ENCODE measurements at places on chromosomes 5 and 9.

- no peak for DNase-seq
These were observed 5.6 kb upstream of the RNF44 start for GRCh38 chr5:176542596-176543427.

DNA sequence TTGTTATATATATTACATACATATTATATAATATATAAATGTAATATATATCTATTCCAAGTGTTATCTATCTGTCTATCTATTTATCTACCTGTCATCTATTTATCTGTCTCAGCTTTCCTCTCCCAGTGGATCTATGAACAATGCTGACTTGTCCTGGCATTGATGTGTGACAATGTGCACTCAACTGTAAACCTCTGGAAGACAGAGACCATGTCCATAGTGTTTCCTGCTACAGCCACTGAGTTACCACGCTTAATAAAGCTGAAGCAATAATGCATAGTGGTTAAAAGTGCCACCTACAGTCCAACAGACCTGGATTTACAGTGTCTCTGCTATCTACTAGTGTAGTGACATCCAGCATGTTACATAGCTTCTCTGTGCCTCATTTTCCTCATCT is 57.2 kb upstream of the TMED7 start:
- DNase-seq: no peak

GRCh38 chr5:7529880-7530279 is 133.9 kb downstream of the ADCY2 start:
- no peak for DNase-seq

GRCh38 chr5:180553530-180553929 is 37.8 kb downstream of the SCGB3A1 start:
- DNase-seq: no peak

DNA sequence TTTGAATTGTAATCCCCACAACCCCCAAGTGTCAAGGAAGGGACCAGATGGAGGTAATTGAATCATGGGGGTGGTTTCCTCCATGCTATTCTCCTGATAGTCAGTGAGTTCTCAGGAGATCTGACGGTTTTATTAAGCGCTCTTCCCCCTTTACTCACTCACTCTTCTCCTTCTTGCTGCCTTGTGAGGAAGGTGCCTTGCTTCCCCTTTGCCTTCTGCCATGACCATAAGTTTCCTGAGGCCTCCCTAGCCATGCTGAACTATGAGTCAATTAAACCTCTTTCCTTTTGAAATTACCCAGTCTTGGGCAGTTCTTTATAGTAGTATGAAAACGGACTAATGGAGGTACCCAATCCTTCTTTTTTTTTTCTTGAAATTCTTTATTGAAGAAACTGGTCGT is 2.2 kb upstream of the CEP120 start:
- DNase-seq: no peak

- no peak for DNase-seq
These were observed 13.4 kb upstream of the GAPT start for GRCh38 chr5:58477760-58478376.

GRCh38 chr9:134809826-134810225 is 70.8 kb upstream of the FCN2 start:
- DNase-seq: no peak
